ENCODE measurements at places on chromosomes 16 and 17. TPM values are rescaled to one million over a fixed set of nuclear protein-coding genes. Genes with fewer than 3 reads are reported as not detected.

The SLC52A1 gene
- total RNA-seq = not detected

DNA sequence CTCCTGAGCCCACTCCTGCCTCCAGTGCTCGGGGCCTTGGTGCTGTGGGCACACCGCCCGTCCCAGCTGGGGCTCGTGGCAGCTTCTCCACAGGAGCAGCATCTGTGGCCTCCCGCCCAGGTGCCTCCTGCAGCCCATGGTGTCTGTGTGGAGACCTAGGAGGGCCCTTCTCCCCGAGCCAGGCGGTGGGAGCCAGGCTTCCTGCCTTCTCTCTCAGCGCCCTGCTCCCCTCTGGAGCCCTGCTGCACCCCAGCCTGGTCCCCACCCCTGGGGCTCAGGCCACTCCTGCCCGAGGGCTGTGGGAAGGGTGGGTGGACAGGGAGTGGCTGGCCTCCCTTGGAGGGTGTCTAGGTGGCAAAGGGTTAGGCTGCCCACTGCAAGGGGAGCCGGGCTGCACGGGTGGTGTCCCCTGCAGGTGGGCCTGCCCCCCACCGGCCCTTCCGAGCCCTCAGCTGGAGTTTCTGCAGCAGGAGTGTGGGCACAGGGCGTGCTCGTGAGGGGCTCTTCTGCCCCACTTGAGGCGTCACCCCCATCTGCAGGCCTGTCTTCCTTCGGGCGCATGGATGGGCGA is 11.0 kb downstream of the CENPX start:
- no peaks in the 10 kb centered on the region for H3K27me3 ChIP-seq
- H3K36me3 ChIP-seq = no peaks in the 10 kb centered on the region
- no peak overlapping the region for H3K4me3 ChIP-seq
- H3K4me1 ChIP-seq = no peaks in the 10 kb centered on the region
- no peak for DNase-seq

- H3K4me1 ChIP-seq = peaks cover 99% of the 10 kb centered on the region
- no peak for DNase-seq
- peak overlapping the region; percentile 96 for H3K4me3 ChIP-seq
- peaks cover 2% of the 10 kb centered on the region for H3K36me3 ChIP-seq
- H3K27me3 ChIP-seq = no peaks in the 10 kb centered on the region
- H3K27ac ChIP-seq = peak overlapping the region; percentile 99
Measured at GRCh38 chr17:40323391-40324381, 14.7 kb downstream of the RARA start.

GRCh38 chr17:38597375-38597774 is 8.4 kb downstream of the SRCIN1 start:
- no peak for DNase-seq
- no peak overlapping the region for H3K27ac ChIP-seq
- H3K4me1 ChIP-seq = peaks cover 7% of the 10 kb centered on the region
- H3K27me3 ChIP-seq = peaks cover 68% of the 10 kb centered on the region
- H3K4me3 ChIP-seq = no peak overlapping the region
- no peaks in the 10 kb centered on the region for H3K36me3 ChIP-seq

DNA sequence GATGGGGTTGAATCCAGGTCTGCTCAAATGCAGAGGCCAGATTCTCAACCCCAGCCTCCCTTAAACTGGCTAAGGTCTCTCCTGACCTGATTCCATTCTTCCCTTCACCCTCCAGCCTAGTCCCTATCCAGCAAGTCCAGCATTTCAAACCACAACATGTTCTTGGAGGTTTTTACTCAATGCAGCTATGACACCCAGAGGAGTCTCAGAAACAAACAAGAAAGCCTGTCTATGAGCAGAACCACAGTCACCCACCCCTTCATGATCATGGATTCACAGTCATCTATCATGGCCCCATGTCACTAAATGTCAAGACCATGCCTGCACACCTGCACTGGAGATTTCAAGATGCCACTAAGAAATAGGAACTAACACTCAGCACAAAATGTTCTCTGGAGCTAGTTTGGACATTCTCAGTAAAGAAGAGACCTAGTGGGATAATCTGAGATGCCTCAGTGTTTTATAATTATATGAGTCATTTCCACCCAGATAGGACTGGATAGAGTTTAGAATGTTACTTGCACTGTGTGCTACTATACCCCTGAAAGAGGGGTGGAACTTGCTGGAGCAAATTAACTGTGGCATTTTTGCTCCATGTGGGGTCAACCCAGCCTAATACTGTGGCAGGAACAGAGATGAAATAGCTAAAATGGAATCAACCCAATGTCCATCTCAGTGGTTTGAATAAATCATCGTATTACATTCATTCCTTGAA is 9.5 kb upstream of the METTL22 start:
- H3K27me3 ChIP-seq = peaks cover 12% of the 10 kb centered on the region
- no peak for DNase-seq
- H3K27ac ChIP-seq = no peak overlapping the region
- H3K36me3 ChIP-seq = no peaks in the 10 kb centered on the region

The CSH1 gene
- not detected for total RNA-seq

DNA sequence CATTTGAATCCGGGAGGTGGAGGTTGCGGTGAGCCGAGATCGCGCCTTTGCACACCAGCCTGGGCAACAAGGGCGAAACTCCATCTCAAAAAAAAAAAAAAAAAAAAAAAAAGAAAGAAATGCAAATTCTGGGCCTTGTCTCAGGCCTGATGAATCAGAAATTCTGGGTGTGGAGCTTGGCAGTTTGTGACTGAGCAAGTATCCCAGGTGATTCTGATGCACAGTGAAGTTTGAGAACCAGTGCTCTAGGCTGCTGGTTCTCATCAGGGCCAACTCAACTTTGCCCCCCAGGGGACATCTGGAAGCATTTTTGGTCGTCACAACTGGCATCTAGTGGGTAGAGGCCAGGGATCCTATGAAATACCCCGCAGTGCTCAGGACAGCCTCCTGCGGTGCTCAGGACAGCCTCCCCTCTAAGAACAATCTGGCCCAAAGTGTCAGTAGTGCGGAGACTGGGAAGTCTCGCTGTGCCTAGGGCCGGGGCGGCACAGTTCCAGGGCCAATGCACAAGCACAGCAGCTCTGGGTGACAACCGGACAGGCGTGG is 55.9 kb downstream of the SDK2 start:
- no peak overlapping the region for H3K27ac ChIP-seq
- no peaks in the 10 kb centered on the region for H3K27me3 ChIP-seq
- H3K4me3 ChIP-seq = no peak overlapping the region

The TMC5 gene
- total RNA-seq = not detected

The CACNG3 gene
- not detected for total RNA-seq

GRCh38 chr16:30659507-30660423 is 1.5 kb downstream of the FBRS start:
- peak overlapping the region; percentile 99 for H3K27ac ChIP-seq
- H3K4me3 ChIP-seq = peak overlapping the region; percentile 93
- H3K4me1 ChIP-seq = peaks cover 65% of the 10 kb centered on the region
- peak; percentile 51 for DNase-seq

DNA sequence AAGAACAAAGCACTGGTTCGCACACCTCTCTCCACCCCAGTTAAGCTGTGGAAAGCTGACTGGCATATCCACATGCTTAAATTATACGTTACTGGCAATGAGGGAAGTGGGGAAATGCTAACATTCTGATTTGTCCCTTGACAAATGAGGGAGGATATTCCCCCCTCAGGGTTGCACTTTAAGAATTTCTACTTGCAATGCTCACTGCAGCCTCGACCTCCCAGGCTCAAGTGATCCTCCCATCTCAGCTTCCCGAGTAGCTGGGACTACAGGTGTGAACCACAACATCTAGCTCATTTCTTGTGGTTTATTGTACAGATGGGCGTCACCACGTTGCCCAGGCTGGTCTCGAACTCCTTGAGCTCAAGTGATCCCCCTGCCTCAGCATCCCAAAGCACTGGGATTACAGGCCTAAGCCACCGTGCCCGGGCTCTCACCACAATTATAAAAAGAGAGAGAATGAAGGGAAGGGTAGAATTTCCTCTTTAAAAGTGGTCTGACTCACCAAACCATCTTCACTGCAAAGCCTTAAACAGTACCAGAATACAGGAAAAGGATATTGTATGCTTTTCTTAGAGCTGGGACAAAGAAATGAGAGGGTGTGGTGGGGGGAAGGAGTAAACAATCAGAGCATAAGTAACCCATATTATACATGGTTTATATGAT is 38.9 kb downstream of the KANSL1 start:
- H3K4me1 ChIP-seq = peaks cover 51% of the 10 kb centered on the region
- no peaks in the 10 kb centered on the region for H3K27me3 ChIP-seq
- DNase-seq = no peak
- no peak overlapping the region for H3K4me3 ChIP-seq

The KCNH4 gene
- total RNA-seq = 0.17 TPM

DNA sequence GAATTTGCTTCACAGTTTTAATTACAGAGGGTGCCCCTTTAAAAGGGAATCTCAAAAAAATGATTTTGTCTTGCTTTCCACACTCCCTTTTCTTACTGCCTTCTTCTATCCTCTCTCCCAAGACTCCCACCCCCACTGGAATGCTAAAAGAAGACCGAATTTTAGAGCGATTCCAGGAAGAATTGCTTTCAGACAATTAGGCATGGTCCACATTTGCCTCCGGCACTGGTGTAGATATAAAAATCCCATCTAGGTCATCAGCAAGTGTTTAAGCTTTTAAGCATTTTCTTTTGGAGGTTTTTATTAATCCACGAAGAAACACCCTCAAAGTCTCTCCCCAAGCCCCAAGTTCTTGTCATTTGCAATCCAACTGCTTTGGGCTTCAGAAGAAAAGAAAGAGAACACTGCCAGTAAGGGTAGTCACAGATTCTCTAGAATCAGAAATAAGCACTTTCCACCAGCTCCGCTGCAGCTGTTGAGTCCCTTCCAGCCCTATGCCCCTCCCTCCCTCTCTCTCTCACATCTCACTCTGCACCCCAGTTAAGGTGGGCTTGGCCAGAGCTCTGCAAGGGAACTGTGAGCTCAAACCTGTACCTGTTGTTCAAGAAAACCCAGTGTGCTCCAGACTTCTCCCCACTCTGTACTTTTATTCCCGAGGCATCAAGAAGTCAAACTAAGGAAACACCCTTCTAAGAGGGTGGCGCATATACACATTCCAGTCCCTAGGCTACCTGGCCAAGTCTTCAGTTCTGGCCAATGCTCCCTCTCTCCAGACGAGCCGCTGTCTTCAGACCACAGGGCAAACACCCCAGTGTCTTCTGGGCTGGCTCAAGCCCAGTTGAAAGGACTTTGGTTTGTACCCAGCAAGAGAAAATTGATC is 170.2 kb downstream of the RGS9 start:
- no peaks in the 10 kb centered on the region for H3K4me1 ChIP-seq
- no peak overlapping the region for H3K27ac ChIP-seq
- H3K36me3 ChIP-seq = no peaks in the 10 kb centered on the region
- peaks cover under 1% of the 10 kb centered on the region for H3K27me3 ChIP-seq
- H3K4me3 ChIP-seq = no peak overlapping the region

- H3K4me3 ChIP-seq = no peak overlapping the region
- H3K27me3 ChIP-seq = no peaks in the 10 kb centered on the region
- H3K4me1 ChIP-seq = peaks cover 22% of the 10 kb centered on the region
- no peak overlapping the region for H3K27ac ChIP-seq
- H3K36me3 ChIP-seq = no peaks in the 10 kb centered on the region
- DNase-seq = no peak
Measured at GRCh38 chr17:45127548-45128300, 4.6 kb downstream of the PLCD3 start.

GRCh38 chr17:80220736-80221215 is 549 bp downstream of the SLC26A11 start:
- H3K36me3 ChIP-seq = peaks cover 21% of the 10 kb centered on the region
- DNase-seq = no peak
- H3K27ac ChIP-seq = peak overlapping the region; percentile 27
- no peaks in the 10 kb centered on the region for H3K27me3 ChIP-seq
- H3K4me1 ChIP-seq = peaks cover 45% of the 10 kb centered on the region

DNA sequence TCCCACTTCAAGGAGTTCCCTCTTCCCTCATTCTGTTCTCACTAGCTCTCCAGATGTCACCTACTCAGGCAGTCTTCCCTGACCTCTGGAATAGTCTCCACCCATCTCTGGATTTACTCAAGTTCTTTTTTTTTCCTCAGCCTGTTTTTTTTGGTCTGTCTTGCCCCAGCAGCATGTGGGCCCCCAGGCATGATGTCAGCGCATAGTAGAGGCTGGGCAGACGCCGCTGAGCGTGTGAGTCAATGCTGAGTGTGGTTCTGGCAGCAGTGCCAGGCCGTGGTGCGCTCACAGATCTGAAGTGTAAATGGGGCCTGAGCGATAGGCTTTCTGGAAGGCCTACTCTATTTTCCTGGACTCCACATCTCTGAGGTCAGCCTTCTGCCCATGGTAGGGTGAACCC is 2.7 kb upstream of the KCNJ18 start:
- no peak overlapping the region for H3K4me3 ChIP-seq
- H3K27ac ChIP-seq = no peak overlapping the region
- no peaks in the 10 kb centered on the region for H3K36me3 ChIP-seq
- no peak for DNase-seq

The CHST5 gene
- not detected for total RNA-seq

DNA sequence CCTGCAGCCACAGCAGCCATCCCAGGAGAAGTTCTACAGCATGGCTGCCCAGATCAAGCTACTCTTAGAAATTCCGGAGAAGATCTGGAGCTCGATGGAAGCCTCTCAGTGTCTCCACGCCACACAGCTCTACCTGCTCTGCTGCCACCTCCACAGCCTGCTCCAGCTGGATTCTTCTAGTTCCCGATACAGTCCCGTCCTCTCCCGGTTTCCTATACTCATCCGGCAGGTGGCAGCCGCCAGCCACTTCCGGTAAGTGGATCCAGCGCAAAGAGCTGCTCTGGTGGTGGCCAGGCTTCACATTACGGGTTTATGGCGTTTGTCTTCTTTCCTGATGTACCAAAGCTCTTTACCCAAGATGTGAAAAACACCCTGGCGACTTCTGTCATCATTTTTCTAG is 3.6 kb downstream of the COG1 start:
- peaks cover 25% of the 10 kb centered on the region for H3K4me1 ChIP-seq
- DNase-seq = no peak
- no peak overlapping the region for H3K4me3 ChIP-seq
- peaks cover 59% of the 10 kb centered on the region for H3K36me3 ChIP-seq
- no peaks in the 10 kb centered on the region for H3K27me3 ChIP-seq
- H3K27ac ChIP-seq = no peak overlapping the region

- peaks cover 6% of the 10 kb centered on the region for H3K27me3 ChIP-seq
- no peak for DNase-seq
- H3K4me1 ChIP-seq = no peaks in the 10 kb centered on the region
- H3K4me3 ChIP-seq = no peak overlapping the region
Measured at GRCh38 chr17:44575403-44575802, 18.1 kb downstream of the FZD2 start.

The HAP1 gene
- 0.11 TPM for total RNA-seq

DNA sequence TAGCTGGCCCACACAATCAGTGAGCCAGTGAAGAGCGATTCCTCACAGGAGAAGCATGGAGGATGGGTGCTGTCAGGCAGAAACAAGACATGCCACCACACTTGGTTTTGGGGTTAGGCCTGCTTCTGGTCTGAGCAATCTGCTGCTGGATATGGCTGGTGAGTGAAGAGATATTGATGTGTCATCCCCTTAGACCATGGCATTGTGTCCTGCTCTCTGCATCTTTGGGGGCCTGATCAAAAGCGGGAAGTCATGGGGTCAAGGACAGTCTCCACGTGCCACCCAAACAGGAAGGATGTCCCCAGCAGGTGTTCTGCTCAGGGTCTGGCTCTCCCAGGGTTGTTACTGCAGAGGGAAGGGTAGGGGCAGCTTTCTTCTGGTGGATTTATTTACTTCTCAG is 140.7 kb downstream of the PRKCB start:
- H3K4me3 ChIP-seq = no peak overlapping the region
- peaks cover 11% of the 10 kb centered on the region for H3K36me3 ChIP-seq
- DNase-seq = no peak
- H3K27ac ChIP-seq = no peak overlapping the region
- peaks cover 9% of the 10 kb centered on the region for H3K4me1 ChIP-seq
- H3K27me3 ChIP-seq = no peaks in the 10 kb centered on the region
